ENCODE measurements at places on chromosomes 5 and 9.

DNA sequence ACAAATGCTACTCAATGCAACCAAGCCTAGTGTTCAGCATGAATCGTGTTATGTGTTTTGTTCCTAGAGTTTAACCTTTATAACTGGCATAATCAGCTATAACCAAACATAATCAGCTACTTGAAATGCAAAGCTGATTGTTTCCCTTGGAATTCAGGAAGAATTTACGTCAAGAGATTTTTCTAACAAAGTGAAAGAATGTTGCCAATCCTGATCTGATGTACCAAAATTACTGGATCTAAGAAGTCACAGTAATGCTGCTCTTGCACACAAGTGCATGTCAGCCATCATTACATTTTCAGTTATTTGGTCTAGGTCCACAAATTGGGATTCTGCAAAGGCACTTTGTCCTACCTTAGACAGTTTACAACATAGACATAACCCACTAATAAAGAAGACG is 662.3 kb upstream of the SEMA6A start:
- no peak for DNase-seq

GRCh38 chr9:1978941-1979340 is 36.2 kb upstream of the SMARCA2 start:
- no peak for DNase-seq

- peak; percentile 73 for DNase-seq
Measured at GRCh38 chr5:43711496-43711895, 108.5 kb downstream of the NNT start.

DNA sequence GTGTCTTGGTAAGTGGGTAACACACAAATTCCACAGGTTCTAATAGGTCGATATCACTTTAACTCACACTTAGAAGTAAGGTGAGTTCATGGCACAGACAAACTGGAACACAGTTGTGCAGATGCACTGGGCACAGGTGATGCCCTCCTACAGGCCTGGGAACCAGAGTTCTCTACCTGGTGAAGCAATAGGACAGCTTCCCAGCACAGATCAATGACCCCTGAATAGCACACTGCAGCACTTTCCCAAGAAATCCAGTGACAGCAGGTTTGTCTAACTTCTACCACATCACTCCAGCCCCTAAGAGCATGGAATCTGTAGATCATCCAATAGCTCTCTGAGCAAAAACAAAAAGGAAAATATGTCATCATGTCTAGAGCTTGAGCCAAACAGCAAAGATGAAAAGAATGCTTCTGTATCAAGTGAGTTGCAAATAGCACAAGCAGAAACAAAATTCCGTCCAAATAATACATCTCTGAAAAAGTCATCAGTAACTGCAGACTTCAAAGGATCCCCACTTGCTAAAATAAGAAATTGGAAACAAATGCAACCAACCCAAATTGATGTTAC is 33.5 kb downstream of the MOCS2 start:
- no peak for DNase-seq

- no peak for DNase-seq
Measured at GRCh38 chr9:112969730-112970129, 42.3 kb downstream of the ZNF883 start.

DNA sequence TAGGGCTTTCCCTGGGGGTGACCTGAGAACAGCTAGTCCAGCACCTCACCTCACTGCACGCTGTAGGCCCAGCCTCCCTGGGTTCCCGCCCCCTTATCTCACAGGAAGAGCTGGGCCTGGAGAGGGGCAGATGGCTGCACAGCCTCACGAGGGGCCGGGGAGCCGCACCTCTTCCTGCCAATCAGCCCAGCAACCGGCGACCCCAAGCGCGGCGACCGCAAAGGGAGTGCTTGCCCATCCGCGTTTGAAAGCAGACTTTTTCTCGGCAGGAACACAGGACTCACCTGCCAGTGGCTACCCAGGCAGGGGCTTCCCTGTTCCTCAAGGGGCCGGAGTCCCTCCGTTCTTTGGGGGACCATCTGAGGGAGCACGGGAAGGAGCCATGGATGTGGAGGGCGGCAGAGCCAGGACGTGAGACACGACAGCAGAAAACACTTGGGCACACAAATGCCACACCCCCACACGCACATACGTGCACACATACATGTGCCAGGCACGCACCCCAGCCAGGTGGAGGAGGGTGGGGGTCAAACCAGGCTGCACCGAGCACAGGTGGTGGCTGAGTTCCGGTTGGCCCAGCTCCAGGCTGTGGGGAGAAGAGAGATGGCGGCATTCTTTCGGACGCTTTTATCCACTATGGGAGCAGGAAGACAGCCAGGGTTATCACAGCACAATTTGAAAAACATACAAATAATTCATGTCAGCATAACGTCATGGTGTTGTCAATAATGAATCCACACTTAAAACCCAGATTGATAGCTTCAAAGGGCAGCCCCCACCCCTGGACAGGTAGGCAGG is 11.3 kb downstream of the TMEM250 start:
- DNase-seq = no peak

- DNase-seq = no peak
Measured at GRCh38 chr5:160462167-160462566, 40.5 kb downstream of the PTTG1 start.

DNA sequence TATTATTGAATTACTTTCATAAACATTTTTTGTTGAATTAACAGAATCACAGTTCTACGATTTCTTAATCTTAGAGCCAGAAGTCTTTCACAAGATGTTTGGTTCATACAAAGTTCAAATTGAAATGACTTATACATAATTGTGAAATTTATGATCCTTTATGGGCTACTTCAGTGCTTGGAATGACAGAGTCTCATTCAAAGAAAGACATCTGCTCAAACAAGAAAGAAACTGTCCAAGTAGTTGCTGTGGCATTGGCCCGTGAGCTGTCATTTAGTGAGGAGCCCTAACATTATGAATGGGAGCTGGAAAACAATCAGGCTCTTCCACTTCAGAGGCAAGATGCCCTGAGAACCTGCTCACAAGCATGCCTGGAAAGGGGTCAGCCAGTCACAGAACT is 63.4 kb downstream of the AUH start:
- DNase-seq = peak; percentile 2

GRCh38 chr5:135318037-135318436 is 81.0 kb downstream of the MACROH2A1 start:
- DNase-seq = no peak

DNA sequence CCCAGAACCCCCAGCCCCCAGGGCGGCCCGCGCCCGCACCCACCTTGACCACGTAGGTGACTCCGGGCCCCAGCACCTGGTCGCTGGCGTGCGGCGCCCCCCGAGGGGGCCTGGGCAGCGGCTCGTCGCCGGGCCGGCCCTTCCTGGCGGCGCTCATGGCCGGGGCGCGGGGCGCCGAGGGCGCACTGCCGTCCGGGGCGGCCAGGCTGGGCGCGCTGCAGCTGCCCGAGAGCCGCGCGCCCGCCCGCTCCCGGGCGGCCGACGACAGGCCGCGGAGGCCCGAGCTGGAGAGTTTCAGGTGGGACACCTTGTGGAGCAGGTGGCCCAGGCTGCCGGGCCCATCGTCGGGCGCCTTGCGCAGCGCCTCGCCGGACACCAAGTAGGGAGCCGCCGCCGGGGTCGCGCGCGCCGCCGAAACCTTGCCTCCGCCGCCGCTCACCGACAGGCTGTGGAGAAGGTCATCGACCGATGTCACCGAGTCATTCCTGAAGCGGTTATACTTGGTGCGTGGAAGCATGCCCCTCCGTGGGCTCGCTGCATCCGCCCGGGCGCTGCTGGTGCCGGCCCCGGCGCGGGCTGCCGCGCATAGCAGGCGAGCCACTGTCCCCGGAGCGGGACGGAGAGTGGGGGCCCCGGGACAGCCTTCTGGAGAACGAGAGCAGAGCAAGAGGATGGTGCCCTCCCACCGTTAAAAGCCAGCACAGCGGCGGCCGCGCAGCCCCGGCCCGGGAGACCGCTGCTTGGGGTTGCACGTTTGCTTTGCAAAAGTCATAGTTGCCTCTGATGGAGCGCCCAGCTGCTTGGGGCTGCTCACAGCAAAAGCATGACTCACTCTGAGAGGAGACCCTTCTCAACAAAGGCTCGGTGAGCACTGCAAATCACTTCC is at the start of gene SHC3:
Gene SHC3, minus strand, starts transcription at position 875 of the 886 bp plus-strand sequence. Its CDS starts 358 bp downstream, at position 517.
- DNase-seq = peak; percentile 41

DNA sequence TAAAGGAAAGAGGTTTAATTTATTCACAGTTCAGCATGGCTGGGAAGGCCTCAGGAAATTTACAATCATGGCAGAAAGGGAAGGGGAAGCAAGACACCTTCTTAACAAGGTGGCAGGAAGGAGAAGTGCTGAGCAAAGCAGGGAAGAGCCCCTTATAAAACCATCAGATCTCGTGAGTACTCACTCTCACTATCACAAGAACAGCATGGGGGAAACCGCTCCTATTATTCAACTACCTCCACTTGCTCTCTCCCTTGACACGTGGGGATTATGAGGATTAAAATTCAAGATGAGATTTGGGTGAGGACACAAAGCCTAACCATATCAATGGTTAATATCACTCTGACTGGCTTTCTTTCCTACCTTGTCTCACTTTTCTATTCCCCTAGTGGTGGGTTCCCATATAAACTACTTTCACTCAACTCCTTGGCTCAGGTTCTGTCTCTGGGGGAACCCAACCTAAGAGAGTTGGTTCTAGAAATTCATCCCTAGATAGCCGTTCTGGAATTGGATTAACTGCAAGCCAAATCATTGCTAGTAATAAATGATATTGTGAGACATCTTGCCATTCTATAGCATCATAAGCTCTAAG is 749.8 kb upstream of the GRAMD2B start:
- no peak for DNase-seq

DNA sequence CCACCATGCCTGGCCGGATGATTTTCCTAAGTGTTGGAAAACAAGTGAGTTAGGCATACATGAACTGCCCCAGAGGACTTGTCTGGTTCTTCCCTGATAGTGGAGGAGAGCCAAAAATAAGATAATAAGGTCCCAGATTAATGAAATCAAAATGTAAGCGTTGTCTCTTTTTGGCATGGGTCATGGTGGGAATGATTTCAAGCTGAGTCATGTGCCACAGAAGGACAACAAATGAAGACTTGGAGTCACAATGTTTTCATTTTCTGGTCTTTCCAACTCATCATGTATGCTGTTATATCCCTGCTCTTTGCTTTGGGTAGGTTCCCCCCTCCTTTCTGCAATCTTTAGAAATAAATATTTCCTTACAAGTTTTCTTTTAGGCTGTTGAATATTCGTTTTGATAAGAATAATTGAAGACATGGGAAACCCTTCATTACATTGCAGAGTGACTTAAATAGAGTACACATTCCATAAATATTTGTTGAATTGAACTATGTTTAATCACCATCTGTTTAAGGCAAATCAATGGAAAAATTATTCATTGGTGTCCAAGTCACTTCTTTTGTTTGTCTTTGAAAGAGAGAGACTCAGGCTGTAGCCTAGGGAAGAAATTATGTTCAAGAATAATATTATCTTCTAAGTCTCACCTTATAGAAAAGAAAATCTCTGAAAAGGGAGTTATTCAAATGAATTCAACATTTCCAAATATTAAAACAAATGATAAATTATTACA is 196.3 kb downstream of the CSNK1G3 start:
- DNase-seq = peak; percentile 94

GRCh38 chr9:115133649-115134048 is 15.7 kb upstream of the TNC start:
- peak; percentile 63 for DNase-seq

DNA sequence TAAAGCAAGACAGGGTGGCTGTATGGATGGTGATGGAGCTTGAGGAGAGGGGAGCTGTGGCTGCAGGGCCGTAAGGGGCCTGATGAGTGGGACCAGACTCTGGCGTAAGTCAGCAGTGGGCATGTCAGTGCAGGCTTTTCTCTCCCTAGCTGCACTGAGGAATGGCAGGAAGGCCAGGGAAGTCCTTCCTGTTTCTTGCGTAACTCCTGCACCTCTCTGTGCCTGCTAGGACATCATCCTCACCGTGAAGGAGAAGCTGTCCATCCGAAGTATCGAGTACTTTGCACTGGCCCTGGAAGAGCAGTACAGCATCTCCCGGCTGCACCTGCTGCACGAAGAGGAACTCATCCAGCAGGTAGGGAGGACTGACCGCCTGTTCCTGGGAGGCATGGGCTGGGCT is 24.1 kb upstream of the TRMT10B start:
- DNase-seq = no peak

GRCh38 chr5:66354422-66354821 is 210.3 kb downstream of the SREK1 start:
- no peak for DNase-seq

DNA sequence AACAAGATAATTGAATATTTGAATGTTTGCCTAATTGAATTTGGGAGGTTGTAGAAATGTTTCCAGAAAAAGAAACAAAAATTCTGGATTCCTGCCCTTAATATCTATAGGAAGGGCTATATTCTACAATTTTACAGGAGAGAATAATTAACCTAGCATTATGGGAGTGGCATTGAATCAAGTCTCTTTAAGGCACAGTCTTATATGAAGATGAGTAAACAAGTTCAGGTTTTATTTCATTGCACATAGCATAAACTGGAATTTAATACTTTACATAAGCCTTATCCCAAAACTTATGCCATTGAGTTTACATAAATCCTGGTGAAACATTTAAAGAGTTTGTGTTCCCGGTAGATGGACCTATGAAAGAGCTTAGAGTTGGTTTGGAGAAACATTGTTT is 138.1 kb upstream of the ADAMTSL1 start:
- no peak for DNase-seq

GRCh38 chr5:102450313-102450990 is 48.3 kb downstream of the SLCO6A1 start:
- DNase-seq = peak; percentile 1

- peak; percentile 68 for DNase-seq
Measured at GRCh38 chr9:89810431-89810830, 205.6 kb downstream of the GADD45G start.

DNA sequence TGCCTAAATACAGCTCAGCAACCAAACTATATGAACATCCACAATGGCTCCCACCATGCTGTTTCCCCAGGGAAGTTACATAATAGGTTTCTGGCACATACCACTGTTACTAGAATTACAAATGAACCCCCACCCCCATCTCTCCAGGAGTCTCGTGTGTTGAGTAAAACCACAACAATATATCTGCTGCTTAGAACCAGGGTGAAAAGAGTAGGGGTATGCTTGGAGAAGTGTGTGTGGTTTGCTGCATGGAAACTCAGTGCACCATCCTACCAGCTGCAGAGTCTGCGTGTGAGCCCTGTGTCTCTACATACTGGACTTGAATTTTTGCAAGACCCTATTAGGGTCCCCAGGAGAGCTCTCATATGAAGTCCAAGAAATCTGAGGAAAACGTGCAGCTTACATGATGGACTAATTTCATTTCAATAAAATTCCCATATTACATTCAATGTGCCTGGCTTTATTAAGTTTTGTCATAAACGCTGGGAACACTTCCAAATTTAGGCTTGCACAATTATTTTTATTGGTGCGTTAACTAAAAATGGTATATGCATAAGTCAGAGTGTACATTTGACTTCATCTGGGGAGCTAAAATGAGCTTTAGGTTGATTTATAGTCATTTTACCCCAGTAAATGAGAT is 104.5 kb upstream of the NFIB start:
- DNase-seq = no peak

GRCh38 chr5:135220394-135221186 is 178.4 kb downstream of the MACROH2A1 start:
- no peak for DNase-seq

- no peak for DNase-seq
Measured at GRCh38 chr9:95626341-95626740, 109.6 kb upstream of the PTCH1 start.

- DNase-seq = no peak
Measured at GRCh38 chr5:180395540-180396274, 42.6 kb upstream of the GFPT2 start.
